ENCODE measurements at places on chromosomes 12 and 14.

DNA sequence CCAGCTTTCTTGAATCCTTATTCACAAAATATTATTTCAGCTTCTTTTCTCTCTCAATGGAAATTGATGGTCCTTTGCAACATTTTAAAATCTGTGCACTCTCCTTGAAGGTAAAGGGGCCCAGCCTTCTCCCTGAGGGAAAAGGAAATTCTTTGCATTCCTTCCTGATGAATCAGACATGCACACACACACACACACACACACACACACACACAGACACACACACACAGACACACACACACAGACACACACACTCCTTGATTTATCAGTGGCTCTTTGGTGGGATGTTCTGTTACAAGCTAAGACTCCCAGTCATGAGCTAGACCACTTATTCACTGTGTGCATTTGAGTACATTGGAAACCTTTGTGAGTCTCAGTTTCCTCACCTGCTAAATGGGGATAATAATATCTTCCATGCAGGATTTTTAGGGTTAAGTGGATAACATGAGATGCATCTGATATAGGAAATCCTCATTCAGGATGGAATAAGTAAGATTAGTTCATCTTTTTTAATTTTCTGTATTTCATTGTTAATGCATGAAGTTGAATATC lies 45.1 kb upstream of the HMGA2 start:
- no peak for DNase-seq

- DNase-seq: no peak
Measured at GRCh38 chr12:2082321-2082720, 29.5 kb downstream of the CACNA1C start.

DNA sequence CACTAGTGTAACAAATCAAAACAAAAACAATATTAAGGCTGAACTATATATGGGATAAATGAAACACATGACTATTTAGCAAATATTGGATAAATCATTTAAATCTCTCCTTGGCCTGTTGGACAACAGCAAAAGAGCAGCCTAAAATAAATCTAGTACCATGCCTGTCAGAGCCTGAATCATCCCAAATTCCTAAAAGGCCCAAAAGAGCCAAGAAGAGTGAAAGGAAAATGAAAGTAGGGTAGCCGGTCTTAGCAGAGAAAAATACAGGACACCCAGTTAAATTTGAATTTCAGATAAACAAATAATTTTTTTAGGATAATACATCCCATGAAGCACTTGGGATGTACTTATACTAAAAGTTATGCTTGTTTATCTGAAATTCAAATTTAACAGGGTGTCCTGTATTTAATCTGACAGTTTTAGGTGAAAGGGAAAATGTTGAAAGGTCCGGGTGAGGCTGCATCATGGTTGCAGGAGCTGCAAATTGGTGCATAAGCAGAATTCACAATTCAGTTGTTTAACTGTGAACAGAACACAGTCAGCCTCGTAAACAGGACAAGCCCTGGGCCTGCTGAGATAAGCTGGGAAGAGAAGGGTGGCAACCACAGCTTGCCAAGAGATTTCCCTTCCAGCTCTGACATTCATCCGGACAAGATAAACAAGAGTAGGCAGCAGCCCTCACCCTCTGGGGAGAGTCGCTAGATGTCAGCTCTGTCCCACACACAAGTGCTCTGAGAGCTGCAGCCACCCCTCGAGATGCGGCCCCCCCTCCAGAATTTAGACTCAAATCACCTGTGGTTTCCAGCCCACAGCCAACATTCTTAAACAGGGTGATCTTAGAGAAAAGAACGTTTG lies 30.3 kb downstream of the DMAC2L start:
- DNase-seq: peak; percentile 45

- no peak for DNase-seq
Measured at GRCh38 chr14:24721775-24722174, 87.8 kb upstream of the GZMB start.

- no peak for DNase-seq
Measured at GRCh38 chr14:67562025-67562775, 29.1 kb downstream of the PLEKHH1 start.

All from GM06990 (cell line).